Endothelial cell of umbilical vein (primary cell): ENCODE measurements at places on chromosomes 4 and X.

DNA sequence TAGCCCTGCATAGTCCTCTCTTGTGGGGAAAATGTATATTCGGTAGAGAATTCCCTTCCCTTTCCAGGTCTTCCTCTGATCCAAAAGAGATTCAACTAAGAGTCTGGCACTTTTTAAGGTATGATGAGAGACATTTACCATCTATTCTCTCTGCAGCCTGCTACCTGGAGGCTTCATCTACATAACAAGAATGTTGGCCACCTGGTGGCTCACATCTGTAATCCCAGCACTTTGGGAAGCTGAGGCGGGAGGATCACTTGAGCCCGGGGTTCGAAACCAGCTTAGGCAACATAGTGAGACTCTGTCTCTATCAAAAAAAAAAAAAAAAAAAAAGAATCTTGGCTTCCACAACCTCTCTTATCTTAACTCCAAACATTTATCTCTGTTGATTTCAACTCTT, 40.4 kb upstream of the NOCT start:
- DNase-seq: no peak

DNA sequence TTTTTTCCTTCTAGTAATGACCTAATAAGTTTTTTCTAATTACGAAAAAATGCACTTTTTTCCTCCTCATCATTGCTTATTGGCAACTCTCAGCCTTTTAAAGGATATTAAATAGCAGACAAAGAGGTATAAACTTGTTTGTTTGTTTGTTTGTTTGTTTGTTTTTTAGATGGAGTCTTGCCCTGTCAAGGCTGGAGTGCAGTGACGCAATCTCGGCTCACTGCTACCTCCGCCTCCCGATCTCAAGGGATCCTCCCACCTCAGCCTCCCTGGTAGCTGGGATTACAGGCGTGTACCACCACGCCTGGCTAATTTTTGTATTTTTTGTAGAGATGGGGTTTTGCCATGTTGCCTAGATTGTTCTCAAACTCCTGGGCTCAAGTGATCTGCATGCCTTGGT, 6.0 kb downstream of the RBM47 start:
- no peak for DNase-seq

DNA sequence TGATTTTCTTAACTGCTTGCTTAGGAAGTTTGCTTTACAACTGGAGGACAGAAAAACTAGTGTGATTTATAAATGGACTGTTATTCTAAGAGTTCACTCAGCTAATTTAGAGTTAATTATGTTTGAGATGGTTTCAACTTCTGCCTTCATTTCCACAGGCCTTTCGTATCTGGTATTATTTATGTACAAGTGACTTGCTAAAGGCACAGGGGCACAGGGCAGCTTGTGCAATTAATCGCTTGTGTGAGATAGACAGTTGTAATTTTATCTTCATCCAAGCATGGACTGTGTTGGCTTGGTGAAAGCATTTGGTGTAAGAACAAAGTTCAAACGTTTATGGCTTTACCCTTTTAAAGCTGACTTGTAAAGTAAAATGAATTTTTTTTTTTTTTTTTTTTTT, 38.3 kb downstream of the GPAT3 start:
- no peak for DNase-seq

DNA sequence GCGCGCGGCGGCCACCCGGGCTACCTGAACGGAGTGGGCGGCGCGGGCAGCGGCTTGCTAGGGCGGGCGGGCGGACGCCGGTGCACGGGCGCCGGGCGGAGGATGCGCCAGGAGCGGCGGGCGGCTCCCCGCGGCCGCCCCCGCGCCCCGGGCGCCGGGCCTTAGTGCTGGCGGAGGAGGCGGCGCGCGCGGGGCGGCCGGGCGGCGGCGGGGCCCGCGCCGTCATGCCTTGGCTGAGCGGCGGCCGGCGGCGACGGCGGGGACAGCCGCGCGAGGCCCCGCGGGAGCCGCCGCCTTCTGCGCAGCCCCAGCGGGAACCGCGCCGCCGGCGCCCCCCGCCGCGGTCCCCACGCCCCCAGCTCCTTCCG, 48.2 kb downstream of the CLDN34 start:
- DNase-seq: no peak

DNA sequence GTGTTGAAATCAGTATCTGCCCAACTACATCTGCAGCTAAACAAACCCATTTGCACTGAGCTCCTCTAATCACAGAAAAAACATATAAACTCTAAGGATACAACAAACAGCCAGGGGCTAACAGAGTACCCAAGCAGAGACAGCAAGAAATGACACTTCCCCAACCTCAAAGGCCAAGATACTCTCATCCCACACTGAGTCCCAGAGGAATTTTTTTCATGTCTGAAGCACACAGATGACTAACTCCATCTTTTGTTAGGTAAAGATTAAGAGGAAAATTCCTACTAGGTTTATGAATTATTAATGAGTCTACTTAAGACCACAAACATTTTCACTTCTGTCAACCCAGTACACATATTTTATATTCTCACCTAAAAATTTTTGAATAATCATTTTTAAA, 31.6 kb downstream of the SEPSECS start:
- DNase-seq: no peak

GRCh38 chrX:122134291-122134690, 1049.8 kb upstream of the GRIA3 start:
- DNase-seq: no peak

DNA sequence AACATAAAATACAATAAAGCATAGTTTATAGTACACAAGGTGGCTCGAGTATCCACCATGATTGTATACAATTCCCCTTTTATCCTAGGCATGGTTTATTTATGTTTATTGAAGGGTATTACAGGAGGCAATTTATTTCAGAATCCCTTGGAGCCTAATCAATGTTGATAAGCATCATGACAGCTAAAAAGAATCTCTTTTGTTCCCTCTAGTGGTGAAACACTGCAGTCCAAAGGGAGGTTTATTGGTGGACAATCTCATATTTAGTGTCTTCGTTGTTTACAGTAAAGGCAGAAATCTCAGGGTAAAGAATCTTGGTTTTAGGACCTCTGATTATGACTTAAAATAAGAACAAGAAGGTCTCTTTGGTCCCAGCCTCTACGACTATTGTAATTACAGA, 1712.5 kb downstream of the C4orf33 start:
- DNase-seq: peak; percentile 41

DNA sequence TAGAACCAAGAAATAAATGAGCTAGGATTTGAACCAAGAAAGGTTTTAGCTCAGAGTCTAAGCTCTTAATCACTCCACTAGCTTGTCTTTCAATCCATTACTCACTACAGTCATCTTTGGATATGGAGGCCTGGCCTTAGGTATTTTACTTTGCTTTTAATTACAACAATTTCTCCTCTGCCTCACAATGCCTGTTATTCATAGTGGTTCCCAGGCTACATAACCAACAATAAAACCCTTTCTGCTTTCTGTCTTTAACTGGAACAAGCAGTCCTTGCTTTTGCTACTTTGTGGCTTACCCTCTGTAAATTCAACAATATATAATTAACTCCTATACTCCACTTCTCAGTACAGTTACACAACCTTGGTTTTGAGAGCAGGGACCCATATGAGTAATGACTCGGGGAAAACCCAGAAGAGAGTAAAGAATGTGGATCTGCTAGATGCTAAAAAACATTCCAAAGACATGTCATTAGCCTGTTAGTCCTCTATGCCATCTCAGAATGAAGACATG, 94.7 kb upstream of the NAP1L5 start:
- no peak for DNase-seq

- DNase-seq: peak; percentile 70
Measured at GRCh38 chr4:48906206-48907173, at the start of gene OCIAD2. OCIAD2 (minus strand) TSS chr4:48906774; CDS start chr4:48904549, 2,225 bp downstream.

DNA sequence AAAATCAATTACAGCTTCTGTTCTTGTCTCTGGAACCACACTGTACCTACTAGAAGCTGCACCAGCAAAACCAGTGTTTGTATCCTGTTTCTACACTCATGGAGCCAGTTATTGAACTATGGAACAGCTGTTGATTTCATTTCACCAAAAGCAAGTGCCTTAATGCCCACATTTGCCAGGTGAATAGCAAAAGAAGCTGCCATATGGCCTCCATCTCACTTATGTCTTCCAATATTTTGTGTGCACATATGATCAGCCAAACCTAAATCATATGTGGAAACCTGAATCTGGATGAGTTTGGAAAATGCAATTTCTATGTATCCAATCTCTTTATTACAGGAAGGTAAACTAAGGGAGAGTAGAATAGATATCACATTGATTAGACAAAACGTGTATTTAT, 415.8 kb upstream of the GRID2 start:
- no peak for DNase-seq

DNA sequence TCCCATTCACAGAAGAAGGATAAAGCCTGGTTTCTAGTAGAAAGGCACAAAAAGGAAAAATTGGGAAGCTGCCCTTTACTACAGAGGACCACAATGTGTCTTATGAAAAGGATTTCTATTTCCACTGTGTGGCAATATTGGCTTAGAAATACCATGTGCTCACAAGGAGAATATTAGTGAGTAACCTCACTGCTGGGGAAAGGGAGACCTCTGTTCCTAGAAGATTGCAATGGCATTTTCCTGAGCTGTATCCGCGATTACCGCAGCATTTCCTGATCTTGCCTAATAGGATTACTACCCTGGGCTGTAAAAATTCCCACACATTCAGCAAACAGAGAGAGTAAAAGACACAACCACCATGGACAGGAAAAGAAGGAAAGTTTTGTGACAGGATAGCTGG, 308.8 kb upstream of the TECRL start:
- no peak for DNase-seq

DNA sequence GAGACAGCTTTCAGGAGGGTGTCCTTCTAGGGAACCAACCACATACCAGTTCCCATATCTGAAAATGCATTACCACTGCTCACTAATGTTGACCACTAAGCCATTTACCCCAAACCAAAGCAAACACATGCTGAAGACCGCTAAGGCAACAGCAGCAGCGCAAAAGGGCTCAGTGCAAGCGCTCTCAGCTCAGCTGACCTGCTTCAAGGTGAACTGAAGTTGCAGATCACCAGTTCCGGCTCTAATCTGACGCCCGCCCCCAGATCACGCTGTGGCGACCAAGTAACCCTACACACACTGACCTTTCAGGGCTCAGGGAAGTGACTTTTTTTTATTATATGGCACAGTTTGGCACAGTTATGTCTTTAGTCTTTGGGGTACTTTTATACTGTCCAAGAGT, 5.8 kb downstream of the MECP2 start:
- no peak for DNase-seq

DNA sequence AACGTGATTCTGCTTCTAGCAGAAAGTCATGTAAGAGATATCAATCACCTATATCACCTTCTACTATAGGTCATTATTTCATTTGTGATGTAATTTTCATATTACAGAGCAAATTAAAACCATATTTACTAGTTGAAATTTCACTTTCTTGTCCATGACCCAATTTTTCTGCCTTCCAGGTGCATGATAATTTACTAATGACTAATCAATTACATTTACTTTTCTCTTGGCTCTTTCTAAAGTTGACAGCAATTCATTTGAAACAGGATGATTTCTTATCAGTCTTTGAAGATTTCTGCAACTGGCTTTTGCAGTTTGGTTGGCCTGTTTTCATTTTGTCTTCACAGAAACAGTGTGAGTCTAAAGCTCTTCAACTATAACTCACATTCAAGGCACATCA, 81.4 kb downstream of the ZAR1 start:
- DNase-seq: no peak

- DNase-seq: peak; percentile 76
Measured at GRCh38 chr4:159446266-159446976, 343.5 kb downstream of the RAPGEF2 start.

GRCh38 chr4:188613976-188614375, 474.7 kb downstream of the TRIML1 start:
- no peak for DNase-seq

GRCh38 chr4:113692809-113693411, 68.6 kb downstream of the CAMK2D start:
- DNase-seq: no peak

DNA sequence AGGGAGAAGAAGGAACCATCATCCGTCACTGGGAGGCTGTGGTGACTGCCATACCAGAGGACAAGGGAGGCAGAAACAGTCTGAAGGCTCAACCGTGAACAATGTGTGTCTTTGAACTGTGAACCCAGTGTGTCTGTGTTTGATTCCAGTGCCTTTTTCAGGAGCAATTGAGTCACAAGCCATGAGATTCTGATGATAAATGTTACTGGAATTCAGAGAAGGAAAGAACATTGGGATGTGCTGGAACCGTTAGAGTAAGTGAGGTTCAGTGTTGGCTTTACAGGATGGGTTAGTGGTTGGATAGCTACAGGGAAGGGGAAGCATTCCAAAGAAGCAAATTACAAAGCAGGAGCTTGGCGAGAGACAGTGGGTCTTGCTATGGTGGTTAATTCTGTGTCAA, 464.4 kb downstream of the TRIML1 start:
- DNase-seq: no peak

- no peak for DNase-seq
Measured at GRCh38 chr4:80240976-80241375, 25.5 kb upstream of the FGF5 start.

GRCh38 chrX:120560405-120560841, 339 bp downstream of the CUL4B start:
- peak; percentile 64 for DNase-seq

DNA sequence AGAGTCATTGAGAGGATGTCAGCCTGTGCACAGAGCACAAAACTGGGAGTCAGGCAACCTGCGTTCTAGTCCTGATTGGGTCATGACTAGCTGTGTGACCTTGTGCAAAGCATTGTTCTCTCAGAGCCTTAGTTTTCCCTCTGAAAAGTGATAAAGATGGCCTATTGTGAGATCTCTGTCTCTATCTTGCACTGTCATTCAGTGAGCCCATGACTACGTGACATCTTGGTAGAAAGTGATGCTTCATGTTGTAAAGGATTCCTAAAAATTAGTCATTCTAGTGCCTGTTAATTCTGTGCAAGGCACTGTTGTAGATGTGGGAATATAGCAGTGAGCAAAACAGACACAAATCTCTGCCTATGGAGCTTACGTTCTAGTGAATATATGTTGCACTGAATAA, 2.5 kb downstream of the PGRMC1 start:
- DNase-seq: no peak

DNA sequence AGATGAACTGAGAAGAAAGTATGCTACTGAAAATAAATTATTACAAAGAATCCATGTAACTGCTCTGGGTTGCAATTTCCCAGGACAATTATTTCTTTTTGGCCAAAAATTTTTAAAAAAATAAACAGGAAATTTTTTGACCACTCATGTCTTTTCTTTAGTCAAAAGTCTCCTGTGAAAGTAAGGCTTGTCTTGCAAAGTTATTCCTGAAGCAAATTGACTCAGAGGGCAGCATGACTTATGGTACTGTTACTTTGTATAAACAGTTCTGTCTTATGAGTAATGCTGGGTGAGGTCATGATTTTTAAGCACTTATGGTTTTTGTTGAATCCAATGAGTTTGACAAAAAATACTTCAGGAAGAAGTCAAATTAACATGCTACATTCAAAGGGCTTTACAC, 292.8 kb upstream of the ARSJ start:
- DNase-seq: peak; percentile 87

DNA sequence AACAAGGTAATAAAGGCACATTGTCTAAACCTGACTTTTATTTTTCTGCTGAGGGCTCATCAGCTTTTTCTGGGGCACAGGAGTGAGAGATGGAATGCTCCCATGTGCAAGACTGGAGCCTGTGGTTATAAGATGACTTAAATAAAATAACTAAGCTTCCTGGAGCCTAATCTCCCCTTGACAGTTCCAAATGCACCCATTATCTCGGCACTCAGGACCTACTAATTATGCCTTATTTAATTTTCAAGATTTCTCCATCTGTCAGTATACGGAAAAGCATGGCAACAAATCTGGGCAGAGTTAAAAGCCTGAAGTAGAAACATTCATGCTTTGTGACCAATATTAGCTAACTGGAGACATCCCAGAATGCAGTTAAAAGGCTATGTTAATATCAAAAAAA, 416.7 kb upstream of the TEX13C start:
- no peak for DNase-seq

- DNase-seq: no peak
Measured at GRCh38 chr4:122830426-122831095, 3.9 kb downstream of the FGF2 start.
